HS-5 (cell line): ENCODE measurements at places on chromosomes 4 and X.

- no peak for DNase-seq
Observed at GRCh38 chr4:14504162-14504561, 498.1 kb upstream of the CPEB2 start.

DNA sequence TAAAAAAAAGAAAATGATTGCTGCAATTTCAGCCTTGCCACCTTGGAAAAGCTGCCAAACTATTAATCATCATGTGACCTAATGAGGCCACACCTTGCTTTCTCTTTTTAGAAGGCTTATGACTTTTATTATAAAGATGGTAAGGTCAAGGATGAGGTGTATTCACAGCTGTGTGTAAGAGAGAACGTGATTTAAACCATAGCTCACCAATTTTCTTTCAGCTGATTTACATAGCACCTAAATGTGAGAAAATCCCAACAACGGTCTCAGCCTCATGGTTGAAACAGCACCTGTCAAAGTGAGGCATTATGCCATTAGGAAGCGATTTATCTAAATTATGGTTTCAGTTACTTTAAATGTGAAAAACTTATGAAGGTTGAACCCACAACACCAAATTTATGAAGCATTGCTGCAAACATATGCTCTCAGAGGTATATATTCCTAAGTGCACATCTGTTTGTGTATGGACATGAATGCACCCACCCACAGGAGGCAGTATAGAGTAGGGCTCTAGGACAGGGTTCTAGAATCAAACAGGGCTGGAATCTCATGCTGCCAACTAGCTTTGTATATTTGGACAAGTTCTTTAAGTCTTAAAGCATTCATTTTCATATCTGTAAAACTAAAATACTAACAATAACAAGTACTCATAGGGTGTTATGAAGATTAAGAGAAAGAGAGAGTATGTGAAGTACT, 40.7 kb downstream of the ANXA3 start:
- DNase-seq: no peak

- no peak for DNase-seq
Observed at GRCh38 chr4:30717208-30718020, 2.8 kb upstream of the PCDH7 start.

GRCh38 chrX:43218198-43218597, 437.9 kb upstream of the MAOA start:
- no peak for DNase-seq

DNA sequence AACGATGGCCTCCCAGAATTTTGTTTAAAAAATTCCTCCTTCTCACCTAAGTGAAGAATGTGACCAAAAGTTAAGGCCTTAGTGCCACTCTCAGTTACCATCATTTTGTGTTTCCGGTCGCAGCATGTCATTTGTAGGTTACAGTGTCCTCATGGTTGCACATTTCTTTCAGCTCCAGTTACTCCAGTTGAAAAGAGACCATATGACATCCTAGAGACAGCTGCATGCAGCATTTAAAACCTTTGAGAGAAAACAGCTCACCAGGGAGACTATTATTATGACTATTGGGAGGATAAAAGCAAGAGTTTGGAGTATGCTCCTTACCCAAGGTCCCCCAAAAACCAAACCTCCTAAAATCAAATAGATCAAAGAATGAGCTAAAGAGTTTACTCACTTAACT, 45.8 kb downstream of the MGARP start:
- no peak for DNase-seq

DNA sequence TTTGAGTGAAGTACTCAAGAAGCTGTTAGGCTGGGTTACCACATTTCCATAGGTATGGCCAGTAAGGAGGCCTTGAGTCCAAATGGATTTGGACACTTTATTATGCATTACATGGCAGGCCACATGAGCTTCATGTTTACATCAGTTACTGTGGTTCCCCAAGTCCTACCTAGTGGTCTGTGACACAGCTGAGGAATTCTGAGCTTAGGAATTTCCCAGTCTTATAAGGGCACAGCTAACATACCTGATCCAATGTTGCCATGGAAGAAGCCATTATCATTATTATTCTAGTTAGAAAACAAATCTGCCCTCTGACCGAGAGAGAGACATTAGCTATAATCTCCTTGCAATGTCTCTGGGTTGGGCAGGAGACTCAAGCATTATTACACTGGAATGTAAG, 174.4 kb upstream of the NUDT10 start:
- DNase-seq: no peak

- DNase-seq: no peak
Observed at GRCh38 chrX:39613997-39614679, 483.6 kb downstream of the BCOR start.

- DNase-seq: no peak
Observed at GRCh38 chrX:39875834-39876628, 221.7 kb downstream of the BCOR start.

- no peak for DNase-seq
Observed at GRCh38 chrX:69060631-69061408, 104.4 kb downstream of the PJA1 start.

DNA sequence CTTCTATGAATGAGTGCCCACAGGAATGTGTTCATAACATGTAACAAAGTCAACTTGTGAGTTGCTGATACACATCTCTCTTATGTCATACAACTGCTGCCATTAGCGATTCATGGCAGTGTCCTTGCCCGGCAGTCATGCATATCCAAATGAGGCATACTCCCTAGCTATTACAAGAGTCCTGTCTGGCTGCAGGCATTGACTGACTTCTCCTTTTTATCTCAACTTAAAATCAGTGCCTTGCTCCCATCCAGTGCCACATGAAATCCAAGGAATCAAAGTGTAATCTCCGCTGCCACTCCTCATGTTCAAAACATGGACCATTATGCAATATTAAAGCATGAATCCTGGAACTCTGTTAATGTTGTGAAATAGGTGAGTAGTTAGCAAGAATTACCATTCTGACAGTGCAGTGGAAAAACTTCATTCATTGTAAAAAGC, 348.9 kb upstream of the FTHL17 start:
- no peak for DNase-seq

DNA sequence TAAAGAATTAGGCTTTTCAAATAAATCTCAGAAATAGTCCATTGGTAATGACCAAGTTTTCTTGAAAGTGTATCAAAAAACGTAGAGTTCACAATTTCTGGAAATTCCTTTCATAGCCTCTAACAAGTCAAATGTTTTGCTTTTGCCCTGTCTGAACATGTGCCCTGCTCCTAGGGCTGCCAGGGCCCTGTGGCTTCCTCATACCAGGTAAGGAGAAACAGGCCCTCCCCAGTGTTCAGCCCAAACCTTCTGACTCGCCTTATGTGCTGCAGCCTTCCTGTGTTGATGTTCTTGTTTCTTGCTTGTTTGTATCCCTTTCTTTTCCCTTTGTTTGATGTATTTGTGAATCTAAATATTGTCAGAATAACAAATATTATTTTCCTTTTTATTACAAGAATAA, 146.1 kb upstream of the PACRGL start:
- no peak for DNase-seq

GRCh38 chrX:40685362-40685918, 38.1 kb upstream of the CXorf38 start:
- no peak for DNase-seq
